ENCODE measurements at places on chromosomes 7 and 10.
A peak's percentile ranks its signal among the peaks of the same experiment; 100 is the strongest.

DNA sequence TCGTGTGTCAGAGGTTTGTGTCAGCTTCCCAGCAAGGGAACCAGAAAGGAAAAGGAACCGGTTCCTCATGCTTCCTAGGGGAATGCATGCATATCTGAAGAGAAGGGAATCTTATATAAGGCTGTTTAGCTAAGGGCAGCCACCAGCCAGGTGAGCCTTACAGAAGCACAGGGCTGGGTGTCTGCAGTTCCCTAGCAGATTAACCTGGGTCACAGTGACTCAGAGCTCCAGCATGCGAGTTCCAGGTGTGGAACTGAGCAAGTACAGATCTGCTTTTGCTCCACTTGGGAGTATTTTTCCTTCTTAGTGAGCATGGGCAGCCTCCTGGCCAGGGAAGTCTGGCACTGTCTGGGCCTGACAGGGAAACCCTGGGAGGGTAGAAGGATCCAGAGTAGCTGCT lies 957 bp upstream of the ANKRD2 start:
- DNase-seq = no peak

DNA sequence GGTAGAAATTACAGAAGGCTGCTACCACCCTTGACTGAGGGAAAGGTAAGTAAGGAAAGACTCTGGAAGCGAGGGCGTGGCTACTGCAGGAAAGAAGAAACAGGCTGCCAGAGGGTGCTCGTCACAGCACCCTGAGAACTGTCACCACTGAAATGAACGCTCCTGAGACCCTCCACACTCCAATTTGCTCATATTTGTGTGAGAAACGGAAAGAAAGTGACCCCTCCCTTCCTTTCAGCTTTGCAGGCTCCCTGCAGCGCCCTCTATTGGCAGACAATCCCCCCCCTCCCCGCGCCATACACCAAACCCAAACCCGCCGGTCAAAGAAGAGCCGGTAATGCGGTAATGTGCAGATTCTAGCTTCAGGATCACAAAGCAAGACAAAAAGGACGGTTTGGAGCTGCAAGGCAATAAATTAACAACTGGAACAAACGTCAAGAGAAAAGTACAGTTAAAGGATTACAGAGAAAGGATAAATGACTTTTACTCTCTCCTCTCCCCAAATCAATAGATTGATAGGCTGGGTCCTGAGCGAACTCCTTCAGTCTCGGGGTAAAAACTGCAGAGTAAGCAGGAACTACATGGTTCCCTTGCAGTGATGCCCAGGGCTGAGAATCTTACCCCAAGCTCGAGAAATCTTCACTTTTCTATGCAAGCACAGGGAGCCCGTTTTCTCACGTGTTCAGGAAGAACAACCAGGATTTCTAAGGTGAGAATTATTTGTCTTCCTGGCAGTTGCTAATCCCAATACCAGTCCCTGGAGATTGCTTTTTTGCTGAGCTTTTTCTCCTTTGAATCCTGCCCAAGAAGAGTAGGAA lies 47.6 kb downstream of the STEAP1B start:
- DNase-seq = no peak

DNA sequence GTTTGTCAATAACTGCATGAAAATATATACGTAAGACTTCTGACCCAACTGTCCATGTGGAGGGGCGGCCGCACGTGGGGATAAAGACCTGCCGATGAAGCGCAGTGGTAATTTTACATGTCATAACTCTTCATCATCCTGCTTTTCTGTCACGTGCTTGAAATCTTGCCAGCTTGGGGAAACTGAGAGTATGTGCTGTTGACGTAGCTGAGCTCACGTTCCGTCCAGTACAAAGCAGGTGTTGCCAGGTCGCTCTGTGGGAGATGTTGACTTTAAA lies 105.1 kb downstream of the INPP5A start:
- peak; percentile 14 for DNase-seq

DNA sequence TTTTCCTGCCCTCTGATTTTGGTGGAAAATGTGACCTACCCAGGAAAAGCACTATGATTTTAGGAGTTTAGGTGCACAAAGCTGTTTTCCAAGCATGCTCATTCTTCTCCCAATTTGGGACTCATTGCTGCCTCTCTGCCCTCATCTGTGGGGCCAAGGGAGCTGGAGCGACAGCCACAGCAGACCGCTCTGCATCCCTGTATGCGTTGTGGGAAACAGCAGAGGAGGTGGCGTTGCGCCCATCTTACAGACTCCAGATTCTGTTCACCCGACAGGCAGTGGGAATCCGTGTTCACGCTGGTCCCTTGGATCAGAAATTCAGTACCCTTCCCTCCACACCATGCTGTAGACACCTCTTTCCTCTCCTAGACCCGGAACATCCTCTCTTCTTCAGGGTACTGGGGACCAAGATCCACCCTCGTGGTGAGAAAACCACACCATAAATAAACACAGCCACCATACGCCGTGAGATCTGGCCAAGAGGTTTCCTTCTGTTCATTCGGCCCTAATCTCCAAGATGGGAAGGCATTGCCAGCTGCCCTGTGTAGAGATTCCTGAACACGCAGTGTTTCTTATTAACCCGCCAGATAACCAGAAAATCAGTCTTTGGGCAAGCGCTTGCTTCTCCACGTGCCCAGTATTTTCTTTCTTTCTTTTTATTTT lies 87.9 kb downstream of the CUX1 start:
- DNase-seq = no peak

GRCh38 chr7:92205987-92206386 lies 27.0 kb upstream of the LRRD1 start:
- DNase-seq = no peak

DNA sequence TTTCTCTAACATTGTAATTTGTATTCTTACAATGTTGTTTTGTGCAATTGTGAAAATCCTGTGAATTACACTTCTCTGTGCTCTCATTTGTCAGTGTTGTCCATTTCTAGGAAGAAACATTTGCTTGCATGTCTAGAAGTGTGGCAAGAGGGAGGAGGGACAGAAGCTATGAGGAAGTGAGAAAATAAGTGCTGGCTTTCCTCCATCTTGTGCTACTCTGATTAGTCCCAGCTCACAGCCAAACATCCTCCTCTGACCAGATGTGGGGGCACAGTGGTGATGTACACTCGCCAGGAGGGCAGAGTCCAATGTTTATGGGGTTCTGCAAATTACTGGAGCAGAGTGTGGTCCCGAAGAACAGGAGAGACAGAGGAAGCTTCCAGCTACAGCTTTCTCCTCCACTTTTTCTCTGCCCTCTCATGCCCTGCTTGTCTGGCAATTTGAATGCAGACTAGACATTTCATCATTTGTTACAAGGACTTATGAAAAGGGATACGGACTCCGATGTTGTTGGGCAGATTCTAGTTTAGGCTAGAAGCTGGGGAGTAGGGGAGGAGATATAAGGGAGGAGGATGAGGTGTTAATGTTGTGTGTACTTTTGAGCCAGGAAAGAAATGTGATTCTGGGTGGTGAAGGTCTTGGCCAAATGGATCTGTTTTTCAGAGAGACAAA lies 131.0 kb upstream of the C1GALT1 start:
- no peak for DNase-seq

DNA sequence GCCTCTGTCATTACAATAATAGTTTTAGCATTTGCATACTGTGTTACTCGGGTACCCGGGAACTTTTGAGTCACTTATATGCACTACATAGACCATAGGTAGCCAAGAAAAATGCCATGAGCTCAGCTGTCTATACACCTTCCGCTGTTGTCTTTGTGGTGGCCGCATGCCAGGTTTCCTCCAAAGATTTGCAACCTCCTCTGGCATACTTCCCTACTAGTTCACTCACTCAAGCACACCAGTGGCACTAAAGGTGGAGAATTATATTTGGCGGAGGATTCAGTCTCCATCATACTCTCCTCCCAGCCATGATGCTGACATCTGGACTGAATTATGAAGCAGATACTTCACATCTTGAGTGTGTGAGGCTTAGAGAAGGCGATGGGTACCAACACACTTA lies 35.6 kb upstream of the GRB10 start:
- DNase-seq = no peak

DNA sequence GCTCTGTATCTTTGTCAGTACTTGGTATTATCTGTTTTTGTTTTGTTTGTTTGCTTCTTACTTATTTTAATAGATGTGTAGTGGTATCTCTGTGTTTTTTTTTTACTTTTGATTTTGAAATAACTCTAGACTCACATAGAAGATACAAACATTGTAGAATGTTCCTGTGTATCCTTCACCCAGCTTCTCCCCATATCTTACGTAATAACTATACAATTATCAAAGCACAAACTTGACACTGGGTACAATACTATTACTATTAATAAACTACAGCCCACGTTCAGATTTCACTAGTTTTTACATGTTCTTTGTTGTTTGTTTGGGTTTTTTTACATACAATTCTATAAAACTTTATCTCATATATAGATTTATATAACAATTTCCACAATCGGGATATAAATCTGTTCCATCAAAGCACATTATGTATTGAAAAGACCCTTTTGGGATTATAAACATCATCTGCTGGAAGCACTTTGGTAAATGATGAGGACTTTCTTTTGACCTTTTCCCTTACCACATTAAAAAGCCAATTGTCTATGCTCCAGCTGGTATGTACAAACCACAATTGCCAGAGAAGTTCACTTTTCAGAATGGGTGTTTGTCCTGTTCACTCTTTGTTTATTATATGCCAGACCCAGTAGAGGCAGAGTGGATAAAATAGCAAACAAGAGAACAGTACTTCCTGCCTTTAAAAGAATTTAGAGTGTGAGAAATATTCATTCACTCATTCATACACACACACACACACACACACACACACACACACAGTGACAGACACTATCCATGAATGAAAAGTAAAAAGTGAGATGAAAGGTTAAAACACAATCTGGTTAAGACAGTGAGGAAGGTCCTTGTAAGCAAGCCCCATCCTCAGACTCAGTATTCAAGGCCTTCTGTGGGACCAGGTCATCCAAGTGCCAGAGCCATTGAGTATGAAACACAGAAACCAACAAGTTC lies 113.0 kb downstream of the SGMS1 start:
- DNase-seq = no peak

DNA sequence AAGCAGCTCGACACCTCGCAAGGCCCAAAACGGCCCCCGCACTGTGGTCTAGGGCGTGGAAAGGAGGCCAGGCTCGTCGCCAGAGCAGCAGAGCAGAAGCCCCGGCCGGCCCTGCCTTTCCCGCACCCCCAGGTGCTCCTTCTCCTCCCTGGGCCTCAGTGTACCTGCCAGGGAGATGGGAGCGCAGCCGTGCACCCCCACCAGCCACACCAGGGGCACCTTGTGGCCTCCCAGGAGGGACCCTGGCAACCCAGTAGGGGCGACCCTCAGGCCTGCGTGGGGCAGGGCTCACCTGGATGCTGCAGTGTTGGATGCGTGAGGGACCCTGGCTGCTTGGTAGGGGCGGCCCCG lies 9.5 kb downstream of the PDGFA start:
- DNase-seq = no peak

DNA sequence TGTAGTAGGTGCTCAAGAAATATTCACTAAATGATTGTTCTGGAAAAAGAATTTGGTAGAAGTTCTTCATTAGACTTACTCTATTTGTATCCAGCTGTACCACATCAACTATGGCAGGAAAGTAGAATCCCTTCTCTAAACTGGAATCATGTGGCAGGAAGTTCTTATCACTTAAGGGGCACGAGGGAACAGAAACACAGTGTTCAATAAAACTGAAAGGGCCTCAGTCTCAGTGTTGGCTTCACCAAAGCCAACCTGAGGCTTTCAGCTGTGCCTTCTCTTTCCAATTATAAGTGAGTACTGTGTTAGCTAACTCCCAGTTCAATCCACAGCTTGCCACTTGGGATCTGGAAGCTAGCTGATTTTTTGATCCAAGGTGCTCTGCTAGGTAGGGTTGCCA lies 257.6 kb upstream of the LRGUK start:
- DNase-seq = no peak

DNA sequence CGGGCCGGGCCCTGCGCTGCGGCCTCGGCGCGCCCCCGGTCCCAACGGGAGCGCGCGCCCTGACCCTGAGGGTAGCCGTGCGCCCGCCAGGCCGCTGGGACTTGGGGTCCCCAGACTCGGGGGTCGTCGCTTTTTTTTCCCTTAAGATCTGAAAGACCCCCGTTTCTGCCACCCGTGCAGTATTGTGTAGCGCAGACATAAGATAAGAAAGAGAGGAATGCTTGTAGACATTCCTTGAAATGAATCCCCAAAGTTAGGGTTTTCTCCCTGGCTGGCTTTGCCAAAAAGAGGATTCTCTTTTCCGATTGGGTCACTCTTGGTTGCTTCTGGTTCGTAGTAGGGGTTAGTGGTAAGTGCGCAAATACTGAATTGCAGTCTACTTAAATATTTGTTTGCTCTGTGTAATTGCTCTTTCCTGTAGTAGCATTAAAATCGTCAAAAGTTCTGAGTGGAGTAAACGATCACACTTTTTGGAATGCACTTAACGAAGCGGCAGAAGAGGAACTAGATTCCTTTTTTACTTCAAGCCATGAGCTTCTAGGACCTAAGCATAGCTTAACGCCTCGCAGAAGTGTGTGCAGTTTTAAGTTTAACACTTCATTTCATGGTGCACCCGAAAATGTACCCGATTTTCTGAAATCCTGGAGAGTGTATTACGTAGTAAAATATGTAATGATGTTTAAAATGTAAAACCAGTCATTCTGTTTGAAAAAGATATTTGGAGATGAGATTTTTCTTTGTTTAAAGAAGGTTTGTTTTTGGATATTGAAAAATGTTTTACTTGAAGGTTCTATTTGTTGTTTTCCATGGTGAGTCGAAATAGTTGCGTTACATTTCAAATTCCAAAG lies 1.3 kb downstream of the CUL1 start:
- no peak for DNase-seq

- DNase-seq = no peak
Measured at GRCh38 chr7:84469034-84469433, 274.4 kb upstream of the SEMA3A start.

GRCh38 chr7:43112459-43112940 lies at the start of gene HECW1:
TSS of gene HECW1 (plus strand) at chr7:43112647. CDS start at chr7:43243906, 131,259 bp downstream.
- DNase-seq = no peak

GRCh38 chr7:118057404-118057803 lies 126.6 kb upstream of the LSM8 start:
- DNase-seq = no peak

DNA sequence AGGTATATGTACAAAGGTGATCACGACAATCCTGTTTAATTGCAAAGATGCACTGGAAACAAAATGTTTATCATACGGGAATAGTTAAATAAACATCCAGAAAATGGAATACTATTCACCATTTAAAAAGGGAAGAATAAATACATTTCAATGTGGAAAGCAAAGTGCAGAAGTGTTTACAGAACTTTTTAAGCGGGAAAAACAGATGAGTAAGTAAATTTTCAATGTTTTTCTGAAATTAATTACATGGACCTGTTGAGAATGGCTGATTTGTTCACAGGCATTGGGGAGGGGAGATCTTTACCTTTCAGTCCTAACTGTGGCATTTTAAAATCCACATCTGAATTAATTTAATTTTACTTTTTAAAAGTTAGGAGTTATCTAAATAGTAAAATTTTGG lies 7.1 kb downstream of the MTPN start:
- no peak for DNase-seq
